ENCODE measurements at places on chromosomes 1 and 21.

- no peak for DNase-seq
These were observed 211.5 kb downstream of the KCNJ6 start for GRCh38 chr21:37704751-37705150.

- no peak for DNase-seq
These were observed 34.1 kb downstream of the TRIT1 start for GRCh38 chr1:39849203-39849602.

- no peak for DNase-seq
These were observed 807.8 kb downstream of the BRINP3 start for GRCh38 chr1:189669846-189670245.

- DNase-seq = no peak
These were observed 111.0 kb downstream of the ACTL8 start for GRCh38 chr1:17865912-17866739.

DNA sequence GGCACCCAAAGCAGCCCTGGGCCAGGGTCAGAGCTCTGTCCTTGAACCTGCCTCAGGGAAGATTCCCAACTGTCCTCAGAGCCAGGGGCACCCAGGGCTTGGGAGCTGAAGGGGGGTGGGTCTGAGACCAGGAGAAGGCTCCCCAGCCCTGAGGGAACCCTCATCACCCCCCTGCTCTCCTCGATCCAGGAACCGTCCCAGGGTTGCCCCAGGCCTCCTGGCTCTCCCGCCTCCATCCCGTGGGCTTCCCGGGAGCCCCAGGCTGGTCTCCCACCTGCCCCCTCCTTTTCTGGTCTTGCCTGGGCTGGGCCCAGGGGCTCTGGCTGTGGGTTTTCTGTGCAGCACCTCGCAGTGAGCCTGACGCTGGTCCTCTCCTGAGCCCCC, 6.7 kb upstream of the SAMD11 start:
- no peak for DNase-seq

DNA sequence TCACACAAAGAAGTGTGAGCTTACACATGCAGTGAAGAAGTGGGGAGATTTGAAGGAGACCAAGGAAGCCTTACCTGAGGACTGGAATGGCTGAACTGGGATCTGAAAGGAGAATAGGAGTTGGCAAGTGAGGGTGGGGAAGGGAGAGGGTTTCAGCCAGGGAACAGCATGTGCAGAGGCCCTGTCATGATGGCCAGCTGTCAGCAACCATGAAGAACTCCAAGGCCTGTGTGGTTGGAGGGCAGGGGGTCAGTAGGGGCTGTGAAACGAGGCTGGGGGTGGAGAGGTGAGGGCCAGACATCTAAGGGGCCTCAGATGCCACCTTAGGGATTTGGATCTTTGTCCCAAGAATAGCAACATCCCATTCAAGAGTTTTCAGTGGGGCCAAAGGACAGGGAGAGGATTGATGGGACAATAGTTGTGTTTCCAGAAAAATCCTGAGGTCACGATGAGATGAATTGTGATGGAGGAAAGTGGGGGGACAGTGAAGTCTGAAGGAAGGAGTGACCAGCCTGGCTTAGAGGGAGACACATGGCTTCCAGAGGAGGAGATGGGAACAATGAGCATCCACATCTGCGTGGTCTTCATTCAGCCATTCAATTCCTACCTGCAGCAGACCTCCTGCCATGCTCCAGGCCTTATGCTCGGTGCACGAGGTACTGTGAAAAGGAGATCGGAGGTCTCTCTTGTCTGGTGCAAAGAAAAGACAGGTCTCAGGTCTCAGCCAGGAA, 187.6 kb downstream of the MATN1 start:
- DNase-seq = no peak

- DNase-seq = no peak
These were observed 35.0 kb downstream of the USP24 start for GRCh38 chr1:55180075-55180670.

DNA sequence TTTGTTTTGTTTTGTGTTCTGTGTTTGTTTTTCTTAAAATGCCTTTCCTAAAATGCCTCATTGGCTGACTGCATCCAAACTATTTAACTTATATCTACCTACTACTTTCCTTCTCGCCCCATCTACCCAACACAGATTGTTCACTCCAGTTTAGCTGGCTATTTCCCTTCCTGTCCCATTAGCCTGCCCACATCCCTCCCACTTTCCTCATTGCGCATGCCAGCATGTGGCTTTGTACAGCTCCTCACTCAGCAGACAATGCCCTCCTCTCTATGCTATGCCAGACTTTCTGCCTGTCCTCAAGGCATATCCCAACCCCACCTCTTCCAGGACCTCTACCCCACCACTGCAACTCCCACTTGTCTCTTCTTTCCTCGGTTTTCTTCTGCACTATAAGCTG, 94.7 kb upstream of the C1orf21 start:
- no peak for DNase-seq

Data from NCI-H1694 (cell line).